CD4-positive, alpha-beta T cell treated with Interleukin-6 for 4 hours (primary cell): ENCODE measurements at places on chromosomes 16 and 17.

GRCh38 chr17:18248300-18248731 is 10.2 kb downstream of the FLII start:
- DNase-seq, result peak; percentile 70

DNA sequence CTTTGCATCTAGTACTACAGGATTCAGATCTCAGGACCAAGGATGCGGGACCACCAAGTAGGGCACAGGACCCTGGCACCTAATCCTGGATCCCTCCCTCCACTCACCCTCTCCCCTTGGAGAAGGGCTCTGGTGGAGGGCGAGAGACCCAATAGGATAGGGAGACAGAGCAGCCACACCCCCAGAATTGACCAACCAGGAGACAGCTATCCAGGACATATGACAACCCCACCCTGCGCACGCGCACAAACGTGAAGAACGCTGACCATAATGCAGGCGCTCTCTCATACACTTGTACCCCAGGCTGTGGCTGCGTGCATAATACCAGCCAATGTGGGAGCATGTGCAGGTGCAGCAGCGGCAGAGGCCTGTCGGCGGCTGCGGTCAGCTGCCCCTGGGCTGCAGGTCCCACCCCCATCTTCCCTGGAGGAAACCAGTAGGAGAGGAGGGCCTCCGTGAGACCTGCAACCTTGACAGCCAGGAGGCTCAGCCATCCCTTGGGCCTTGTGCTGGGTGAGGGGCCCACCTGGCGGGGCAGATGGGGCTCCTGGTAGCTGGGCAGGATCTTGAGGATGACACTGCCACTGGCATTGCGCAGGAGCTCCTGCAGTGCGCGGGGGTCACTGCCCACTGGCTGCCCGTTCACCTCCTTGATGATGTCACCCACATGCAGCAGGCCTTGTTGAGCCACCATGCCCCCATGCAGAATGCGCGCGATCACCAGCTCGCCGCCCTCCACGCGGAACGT is 25.4 kb downstream of the MPP2 start:
- no peak for DNase-seq

DNA sequence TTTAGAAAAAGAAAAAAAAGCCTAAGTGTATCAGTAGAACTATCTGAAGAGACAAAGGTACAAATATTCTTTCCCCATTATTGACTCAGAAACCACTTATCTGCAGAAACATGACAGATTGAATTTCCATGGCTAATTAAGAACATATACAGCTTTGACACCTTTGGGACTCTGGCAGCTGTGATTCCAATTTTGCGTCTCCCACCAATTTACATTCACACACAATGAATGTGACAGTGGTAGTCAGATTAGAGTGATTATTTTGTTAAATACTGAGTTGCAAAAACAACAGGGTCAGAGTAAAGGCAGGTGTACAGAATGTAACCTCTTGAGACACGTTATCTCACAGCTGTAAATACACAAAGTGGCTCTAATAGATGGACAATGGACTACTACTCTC is 5.3 kb upstream of the PPM1D start:
- DNase-seq, result no peak

DNA sequence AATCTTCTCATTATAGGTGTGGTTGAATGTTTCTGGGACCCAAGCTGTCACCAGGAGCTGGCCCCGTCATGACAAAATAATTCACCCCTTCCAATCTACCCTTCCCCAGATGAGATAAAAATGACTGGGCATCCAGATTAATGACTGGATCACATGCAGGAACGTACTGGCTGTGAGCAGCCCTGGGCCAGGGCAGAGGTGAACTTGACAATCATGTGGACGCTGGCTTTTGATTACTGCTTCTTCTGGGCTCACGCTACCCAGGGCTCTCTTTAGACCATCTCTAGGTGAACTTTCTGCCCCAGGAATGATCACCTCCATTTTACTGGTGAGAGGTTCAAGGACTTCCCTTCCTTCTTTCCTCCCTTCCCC is 18.3 kb downstream of the CBX4 start:
- DNase-seq, result no peak

DNA sequence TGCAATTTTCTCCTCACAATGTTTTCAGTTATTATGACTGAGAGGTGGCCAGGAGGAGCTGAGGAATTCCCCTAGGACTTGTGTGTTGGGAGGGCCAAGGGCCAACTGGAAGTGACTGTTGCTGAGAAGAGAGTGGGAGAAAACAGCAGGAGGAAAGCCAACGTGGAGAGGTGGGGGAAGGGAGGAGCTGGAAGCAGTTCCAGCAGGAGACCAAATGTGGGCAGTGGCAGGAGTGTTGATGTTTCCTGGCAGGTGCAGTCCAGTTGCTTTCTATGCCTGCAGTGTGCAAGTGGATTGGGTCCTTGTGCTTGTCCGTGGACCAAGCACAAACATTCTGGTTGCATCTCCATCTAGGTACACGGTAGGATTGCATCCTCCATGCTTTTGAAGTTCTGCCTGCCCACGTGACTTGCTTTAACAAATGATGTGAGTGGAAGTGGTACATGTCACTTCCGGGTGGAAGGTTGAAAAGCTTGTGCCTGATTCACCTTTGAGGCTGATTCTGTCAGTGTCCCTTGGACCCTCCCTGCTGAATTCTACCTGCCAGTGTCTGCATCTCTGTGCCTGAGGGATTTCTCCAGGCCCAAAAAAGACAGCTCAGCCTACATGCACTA is 54.7 kb upstream of the CRHR1 start:
- no peak for DNase-seq

DNA sequence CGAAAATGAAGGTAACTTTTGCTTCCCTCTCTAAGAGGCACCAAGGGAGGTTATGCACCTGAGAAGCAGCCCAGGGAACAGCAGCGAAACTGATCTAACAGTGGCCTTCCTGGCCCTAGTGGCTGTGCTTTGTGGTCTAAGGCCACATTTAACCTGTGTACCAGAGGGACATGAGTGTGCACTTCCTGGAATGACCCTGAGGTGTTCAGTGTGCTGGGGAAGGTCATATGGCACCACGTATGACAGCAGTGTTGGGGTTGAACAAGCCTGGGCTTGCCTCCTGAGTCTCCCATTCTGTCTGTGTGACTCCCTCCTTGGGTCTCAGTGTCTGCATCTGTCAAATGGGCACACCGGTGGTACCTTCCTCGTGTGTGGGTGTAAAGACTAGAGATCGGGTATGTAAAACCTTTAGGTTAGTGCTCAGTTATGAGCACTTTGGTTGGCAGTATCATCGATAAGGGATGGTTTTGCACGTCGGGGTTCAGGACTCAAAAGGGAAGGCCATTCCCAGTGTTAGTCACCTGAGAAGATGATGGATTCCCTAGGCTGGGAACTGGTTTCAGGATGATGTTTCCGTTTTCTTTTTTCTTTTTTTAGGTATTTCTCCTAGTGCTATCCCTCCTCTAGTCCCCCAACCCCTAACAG is 31.9 kb downstream of the PLCG2 start:
- no peak for DNase-seq
